Astrocyte (in vitro differentiated cells and primary cell): ENCODE measurements at places on chromosomes 11 and 22. TPM values are rescaled to one million over a fixed set of nuclear protein-coding genes. Genes with fewer than 3 reads are reported as not detected.

MMP12 gene
- total RNA-seq: not detected in 2 replicates

SLC2A11 gene
- 19.1 and 19.6 TPM in 2 replicates for total RNA-seq

MAP6 gene
- total RNA-seq: 3.0 and 3.9 TPM in 2 replicates

RIBC2 gene
- not detected in 2 replicates for total RNA-seq

OSBP2 gene
- total RNA-seq: 0.48 and 0.89 TPM in 2 replicates

DGKZ gene
- 53.8 and 59.3 TPM in 2 replicates for total RNA-seq

GPHA2 gene
- total RNA-seq: not detected in 2 replicates

CENPM gene
- total RNA-seq: 0.84 and 2.0 TPM in 2 replicates

PGM2L1 gene
- total RNA-seq: 41.0 and 43.6 TPM in 2 replicates

HSPB2 gene
- not detected in 2 replicates for total RNA-seq

CALCA gene
- total RNA-seq: not detected in 2 replicates

ALDH3B2 gene
- not detected in 2 replicates for total RNA-seq

MMP11 gene
- 12.2 and 23.7 TPM in 2 replicates for total RNA-seq

SLC7A4 gene
- 0.31 and 0.93 TPM in 2 replicates for total RNA-seq

ADM2 gene
- 23.0 and 26.3 TPM in 2 replicates for total RNA-seq

GRCh38 chr11:133360860-133361688 lies 171.2 kb downstream of the OPCML start:
- DNase-seq: no peak

DNA sequence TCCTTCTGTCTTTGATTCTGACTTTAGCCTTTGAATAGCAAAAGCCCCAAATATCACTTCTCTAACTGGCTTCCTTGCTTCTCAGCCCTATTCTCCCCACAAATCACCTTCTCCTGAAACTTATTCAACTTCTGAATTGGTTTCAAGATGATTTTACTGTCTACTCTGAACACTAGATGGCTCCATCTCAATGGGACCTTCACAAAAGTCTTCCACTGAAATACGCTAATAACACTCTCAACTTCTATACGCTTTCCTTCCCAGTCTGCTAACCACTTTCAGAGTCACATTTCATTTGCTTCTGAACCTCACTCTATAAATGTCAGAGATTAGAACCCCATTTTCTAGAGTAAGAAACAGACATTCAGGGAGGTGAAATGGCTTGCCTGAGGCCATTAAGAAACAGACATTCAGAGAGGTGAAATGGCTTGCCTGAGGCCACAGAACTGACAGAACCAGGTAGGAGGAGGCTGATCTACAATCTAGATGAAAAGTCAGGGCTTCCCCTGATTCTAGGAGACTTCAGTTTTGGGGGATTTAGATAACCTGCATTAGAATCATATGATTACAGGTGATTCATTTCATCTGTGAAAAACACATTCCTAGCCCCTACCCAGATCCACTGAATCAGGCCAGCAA lies 20.6 kb downstream of the MORC2 start:
- DNase-seq: peak; percentile 23

- no peak for DNase-seq
These were observed 1.4 kb downstream of the MICAL2 start for GRCh38 chr11:12111549-12112520.

GRCh38 chr11:70192666-70193410 lies 10.3 kb upstream of the FADD start:
- DNase-seq: no peak

GRCh38 chr22:36369004-36369921 lies 18.5 kb downstream of the MYH9 start:
- DNase-seq: no peak

GRCh38 chr11:127138613-127139012 lies 138.0 kb upstream of the KIRREL3 start:
- no peak for DNase-seq

DNA sequence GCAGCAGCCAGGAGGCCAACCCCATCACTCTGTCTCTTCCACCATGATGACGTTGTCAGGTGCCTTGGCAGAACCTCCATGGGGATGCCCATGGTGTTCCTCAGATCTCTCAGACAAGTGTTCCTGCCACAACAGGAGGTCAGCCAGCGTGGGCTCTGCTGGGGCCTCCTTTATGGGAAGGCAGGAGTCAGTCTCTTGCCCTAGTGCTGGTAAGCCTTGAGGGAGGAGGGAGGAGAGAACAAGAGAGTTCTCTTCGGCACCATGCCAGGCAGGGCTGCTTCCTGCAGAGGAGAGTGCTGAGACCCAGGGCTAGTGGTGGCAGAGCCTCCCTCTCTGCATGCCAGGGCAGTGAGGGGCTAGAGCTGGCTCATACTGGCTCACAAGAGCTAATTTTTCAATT lies 32.5 kb downstream of the GNAZ start:
- no peak for DNase-seq

GRCh38 chr11:66579017-66579606 lies 10.7 kb upstream of the CTSF start:
- DNase-seq: peak; percentile 61

DNA sequence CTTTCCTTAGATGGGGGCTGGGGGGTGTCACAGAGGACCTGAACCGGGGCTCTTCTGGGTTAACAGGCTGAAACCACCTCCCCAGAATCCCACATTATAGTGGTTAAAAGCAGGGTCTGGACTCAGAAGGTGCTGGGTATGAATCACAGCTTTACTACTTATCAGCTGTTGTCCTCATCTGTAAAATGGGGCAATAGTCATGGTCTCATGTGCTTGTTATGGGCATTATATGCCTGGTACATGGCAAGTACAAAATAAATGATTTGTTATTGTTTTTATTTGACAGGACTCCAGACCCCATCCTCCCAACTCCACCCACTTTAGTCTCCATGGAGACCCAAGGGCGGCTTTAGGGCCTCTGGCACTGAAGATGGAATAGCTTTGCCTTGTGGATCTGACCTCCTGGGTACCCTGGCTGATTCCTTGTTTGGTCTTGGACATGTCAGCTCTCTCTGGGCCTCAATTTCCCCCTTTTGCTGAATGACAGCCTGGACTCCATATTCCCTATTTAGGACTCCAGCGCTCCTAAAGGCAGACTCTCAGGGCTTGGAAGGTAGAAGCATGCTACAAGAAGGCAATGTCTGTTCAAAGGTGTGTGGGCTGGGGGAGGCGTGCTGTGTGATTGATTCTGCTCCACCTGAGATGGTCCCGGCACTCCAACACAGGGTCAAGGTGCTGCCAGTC lies 812 bp upstream of the SMTN start:
- no peak for DNase-seq

GRCh38 chr11:123566852-123567251 lies 87.6 kb downstream of the SCN3B start:
- no peak for DNase-seq

DNA sequence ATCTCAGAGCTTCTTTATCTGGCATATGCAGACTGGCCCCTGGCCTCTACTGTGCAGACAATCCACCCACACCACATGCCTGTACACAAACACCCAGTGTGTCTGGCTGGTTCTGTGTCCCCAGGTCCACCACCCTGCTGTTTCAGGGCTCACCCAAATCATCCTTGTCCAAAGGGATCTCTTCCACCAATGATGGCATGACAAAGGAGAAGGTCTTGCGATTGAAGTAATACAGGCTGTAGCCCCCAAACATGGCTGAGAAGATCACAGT lies 1.7 kb downstream of the SLC37A4 start:
- DNase-seq: no peak

GRCh38 chr11:94938095-94939055 lies 35.0 kb downstream of the CWC15 start:
- DNase-seq: peak; percentile 92

- no peak for DNase-seq
These were observed 23.7 kb upstream of the MS4A6A start for GRCh38 chr11:60206616-60207015.

DNA sequence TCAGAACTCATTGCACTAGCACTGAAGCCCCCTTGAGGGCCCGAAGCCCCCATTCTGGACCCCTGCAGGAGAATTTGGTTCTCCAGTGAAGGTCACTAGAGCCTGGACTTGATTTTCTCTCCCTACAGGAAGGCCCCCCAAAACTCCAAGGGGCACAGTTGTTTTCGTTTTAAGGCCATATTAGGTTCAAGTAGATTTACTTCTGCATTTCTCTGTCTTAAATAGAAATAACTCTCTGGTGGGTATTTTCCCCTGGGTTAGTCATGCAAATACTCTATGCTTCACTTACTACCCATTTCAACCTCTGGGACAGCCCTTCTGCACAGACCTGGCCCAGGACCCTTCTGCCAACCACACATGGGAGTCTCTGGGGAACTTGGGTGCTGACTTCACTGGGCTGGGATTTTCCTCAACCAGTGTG lies 41.6 kb downstream of the WEE1 start:
- no peak for DNase-seq

- no peak for DNase-seq
These were observed 1291.0 kb upstream of the CNTN5 start for GRCh38 chr11:97729546-97730272.

DNA sequence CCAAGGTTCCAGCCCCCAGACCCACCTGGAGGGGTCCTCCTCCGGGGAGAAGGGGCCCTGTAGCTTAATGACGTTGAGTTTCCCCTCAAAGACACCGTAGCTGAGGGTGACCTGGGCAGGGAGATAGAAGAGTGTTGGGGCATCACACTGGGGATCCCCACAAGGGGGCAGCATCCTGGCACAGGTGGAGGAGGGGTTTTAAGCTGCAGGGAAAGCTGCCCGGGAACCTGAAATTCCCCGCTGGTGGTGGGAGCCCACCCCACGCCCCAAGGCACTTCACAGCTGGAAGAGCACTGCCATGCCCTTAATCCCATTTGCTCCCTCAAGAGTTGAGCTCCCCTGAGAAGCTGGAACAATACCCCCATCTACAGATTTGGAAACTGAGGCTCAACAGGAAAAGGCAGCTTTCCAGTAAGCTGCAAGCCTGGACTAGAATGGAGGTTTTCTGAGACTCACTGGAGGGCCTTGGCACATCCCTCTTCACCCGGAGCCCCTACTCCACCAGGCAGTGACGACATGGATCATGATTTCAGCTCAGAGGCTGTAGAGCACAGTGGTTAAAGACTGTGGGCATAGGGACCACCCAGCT lies 13.7 kb downstream of the MFNG start:
- DNase-seq: no peak

GRCh38 chr22:49211176-49211575 lies 616.5 kb downstream of the BRD1 start:
- DNase-seq: no peak

- DNase-seq: no peak
These were observed 135.4 kb downstream of the NCAM1 start for GRCh38 chr11:113096648-113097047.

DNA sequence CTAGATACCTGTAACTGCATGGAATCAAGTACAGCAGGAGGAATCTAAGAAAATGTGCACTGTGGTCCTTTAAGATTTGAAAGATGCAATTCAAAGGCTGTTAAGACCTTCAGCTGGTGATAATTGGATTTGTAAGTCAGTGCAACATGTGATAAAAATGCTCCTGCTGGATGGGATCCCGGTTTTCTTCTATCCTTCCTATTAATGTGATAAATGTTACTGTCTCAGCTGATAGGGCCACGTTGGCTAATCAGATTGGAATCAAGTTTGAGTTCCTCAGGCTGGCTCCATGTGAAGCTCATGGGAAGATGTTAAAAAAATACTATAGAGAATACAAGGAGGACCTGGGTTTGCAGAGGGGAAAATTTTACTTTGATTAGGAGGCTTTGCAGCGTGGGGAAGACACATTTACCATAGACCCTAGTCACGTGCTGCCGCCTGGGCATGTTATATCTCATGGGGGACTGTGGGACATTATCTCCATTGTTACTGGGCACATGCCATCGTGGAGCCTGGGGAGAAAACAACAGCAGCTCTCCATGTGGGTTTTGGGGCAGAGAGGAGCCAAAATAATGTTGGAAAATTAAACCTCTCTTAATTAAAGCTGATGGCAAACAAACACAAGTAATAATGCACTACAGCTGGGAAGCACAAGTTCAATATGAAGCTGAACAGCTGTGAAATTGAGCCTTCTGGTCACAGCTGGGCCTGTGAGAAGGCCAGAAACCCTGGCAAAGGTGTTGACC lies 652.5 kb downstream of the NTM start:
- peak; percentile 87 for DNase-seq

GRCh38 chr22:50276143-50276542 lies 6.0 kb upstream of the MAPK11 start:
- no peak for DNase-seq

DNA sequence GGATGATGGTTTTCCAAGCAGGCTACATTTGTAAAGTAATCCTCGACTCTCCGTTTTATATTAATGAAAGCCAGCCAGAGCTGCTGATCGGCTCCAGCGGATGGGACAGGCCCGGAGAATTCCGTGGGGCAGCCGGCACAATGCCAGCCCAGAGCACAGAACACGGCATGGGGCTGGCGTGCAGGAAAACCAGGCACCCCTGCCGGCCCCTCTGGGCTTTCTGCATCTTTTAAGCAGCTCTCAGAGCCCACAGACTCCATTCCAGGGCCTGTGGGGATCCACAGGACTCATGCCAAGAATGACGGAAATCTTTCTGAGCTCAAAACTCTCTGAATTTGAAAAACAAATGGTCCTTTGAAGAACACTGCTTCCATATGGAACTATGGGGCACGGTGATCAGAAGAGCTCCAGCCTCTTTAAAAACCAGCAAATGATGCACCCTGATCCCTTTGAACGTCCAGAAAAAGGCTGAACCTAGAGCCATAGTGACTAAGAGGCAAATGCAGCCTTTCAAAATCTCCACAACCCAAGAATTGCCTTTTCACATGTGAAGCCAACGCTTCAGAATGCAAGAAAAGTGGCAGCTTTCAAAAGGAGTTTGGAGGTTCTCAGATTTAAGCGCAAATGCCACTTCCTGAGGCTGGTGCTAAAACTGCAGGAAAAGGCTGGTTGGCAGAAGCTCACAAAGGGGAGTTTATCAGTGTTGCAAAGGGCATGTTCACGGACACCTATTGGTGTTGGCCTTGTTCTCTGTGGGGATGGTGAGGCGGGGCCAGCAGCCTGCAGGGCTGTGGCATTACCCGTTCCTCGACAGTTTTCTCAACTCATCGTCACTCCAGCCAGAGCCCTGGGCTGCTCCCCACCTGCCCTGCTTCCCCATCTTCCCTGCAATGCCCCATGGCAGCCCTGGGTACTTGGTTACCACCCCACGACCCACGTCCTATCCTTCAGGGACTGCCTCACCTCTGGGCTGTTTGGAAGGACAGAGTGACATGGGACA lies 212.5 kb downstream of the CTTN start:
- peak; percentile 7 for DNase-seq

- DNase-seq: no peak
These were observed 167.8 kb downstream of the C11orf91 start for GRCh38 chr11:33532720-33533385.

- no peak for DNase-seq
These were observed 30.4 kb downstream of the STIM1 start for GRCh38 chr11:3885855-3886254.
